ENCODE measurements at places on chromosomes 4 and X.

DNA sequence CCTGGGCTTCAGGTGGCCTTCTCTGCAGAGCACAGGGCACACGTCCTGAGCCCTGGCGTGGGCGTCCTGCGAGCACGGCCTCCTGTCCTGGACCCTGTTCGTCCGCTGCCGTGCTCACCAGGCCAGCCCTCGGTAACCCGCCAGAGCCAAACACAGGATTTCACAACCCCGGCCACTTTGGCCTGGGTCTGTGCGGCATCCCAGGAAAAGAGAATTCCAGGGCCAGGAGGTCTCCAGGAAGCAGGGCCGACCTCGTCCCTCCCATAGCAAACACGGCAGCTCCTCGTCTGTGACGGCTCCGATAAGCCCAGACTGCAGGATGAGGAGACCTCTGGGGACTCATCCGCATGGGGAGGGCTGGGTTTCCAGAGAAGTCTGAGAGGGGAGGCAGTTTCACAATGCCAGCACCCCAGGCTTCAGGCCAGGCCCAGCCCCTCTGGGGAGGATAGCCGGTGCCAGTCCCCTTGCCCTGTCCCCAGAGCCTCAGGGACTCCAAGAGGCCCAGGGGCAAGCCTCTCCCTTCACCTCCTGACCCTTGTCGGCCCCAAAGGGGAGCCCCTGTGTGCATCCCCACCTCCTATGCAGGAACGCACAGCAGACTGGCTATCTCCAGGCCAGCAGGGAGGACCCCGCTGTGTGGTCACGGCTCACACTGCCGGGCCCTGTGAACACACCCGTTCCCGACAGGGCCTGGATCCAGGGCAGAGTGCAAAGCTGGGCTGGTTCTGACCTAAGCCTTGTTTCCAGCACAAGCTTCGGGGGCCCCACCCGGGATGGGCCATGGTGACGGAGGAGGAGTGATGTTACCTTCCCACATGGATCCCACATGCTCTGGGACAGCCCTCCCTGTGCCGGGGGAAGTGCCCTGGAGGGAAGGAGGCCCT is 22.3 kb upstream of the HTRA3 start:
- no peak for DNase-seq

DNA sequence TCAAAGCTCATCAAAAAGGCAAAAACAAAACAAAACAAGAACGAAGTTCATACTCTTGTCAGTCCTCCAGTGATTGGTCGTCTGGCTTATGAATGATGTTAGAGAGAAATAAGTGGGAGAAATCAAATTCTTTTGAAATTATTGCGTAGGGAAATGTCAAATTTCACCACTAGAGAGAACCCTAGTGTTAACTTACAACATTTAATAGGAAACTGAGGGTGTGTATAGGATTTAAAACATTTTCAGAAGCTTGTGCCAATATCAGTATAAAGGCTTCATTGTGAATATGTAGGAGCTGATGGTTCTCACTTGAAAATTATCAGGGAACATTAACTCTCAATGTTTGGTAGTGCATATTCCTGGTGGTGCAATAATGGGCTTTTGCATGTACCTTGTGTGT is 17.4 kb downstream of the ADH6 start:
- DNase-seq: no peak

GRCh38 chr4:79604152-79604551 is 196.1 kb upstream of the GK2 start:
- no peak for DNase-seq

DNA sequence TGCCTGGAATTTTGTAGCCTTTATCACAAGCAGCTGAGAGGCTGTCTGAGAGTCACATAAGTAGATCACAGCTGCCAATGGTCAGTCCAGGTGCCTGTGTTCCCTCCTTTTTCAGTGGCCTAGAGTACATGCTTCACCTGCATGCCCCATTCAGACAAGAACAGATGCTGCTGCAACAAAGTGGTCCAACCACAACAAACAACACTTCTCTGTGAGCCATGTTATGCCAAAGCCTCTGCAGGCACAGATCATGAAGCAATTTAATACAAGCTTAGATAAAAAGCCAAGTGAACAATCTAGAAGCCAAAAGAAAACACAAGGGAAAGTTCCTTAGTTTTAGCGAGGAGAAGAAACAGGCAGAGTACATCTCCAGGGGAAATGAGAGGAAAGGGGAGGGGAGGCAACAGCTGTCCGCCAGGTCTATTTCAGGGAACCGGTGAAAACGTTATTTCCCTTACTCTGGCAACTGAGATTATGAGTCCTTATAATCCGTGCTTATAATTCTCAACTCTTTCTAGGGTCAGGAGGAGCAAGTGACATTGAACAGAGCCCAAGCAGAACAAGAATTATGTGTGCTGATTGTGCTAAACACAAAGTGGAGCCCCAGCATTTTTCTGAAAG is 92.6 kb downstream of the TSPAN5 start:
- DNase-seq: no peak

- no peak for DNase-seq
Measured at GRCh38 chr4:73725510-73725909, 14.9 kb upstream of the CXCL8 start.

DNA sequence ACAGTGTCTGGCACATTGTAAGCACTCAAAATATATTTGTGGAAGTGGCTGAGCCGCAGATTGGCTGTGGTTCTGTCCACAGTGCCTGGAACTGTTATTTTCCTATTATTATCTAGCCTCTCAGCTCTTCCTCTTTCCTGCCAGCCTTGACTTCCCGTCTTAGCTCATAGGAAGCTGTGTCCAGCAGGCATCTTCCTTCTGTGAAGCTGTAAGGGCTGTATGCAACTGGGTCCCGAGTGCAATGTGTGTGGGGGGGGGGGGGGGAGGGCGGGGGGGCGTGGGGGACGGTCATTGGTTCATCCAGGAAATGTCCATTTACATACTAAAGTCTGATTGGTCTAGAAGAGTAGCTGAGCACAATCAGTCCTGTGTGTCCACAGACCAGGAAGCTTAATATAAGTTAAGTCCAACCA is 210.7 kb downstream of the PDGFRA start:
- DNase-seq: no peak

DNA sequence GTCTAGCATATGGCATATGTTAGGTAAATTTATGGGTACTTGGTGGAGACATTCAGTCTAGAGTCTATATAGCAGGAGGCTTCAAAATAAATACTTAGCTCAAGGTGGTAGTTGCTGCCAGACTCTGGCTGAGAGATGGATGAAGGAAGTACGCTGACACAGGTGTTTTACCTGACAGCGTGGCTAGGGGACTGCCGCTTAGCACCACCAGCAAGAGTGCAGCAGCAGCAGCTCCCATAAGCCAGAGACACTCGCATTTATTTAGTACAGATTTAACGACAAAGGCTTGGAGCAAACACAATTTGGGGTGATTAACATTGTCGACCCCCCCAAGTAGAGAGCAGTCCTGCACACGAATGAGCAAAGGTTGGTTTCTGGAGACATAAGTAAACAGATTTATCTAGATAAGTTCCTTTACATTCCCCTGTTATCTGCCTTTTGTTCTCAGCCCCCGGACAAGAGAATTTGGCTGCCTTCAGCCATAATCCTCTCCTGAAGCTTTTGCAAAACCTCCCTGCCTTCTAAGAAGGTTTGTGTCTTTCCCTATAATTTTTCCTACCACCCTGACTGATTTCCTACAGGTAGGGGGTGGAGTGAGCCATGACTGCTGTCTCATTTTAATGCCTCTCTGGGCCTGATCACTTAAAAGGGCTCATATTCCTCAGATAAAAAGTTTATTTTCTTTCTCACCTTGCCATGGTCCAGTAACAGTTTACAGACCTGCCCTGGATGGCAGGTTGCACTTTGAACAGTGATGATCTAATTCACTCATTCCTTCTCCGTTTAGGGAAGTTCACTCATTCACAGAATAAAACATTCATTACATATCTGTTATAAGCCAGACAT is 64.6 kb downstream of the RHOH start:
- no peak for DNase-seq

DNA sequence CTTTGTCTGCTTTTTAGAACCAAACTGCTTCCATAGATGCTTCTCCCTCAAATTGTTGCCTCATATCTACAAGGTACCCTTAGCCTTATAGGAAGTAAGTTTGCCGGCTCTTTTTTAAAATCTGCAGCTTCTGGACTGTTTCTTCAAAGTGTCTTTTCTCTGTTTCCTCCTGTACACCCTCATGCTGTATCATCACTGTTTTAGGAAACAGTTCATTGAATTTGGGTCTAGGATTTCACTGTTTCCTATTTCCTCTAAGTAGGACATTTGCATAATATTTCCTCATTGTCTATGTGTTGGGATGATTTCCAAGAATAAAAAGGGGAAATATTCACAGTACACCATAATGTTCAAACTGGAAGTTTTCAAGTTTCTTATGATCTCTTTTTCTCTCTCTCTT is 43.0 kb downstream of the BANK1 start:
- no peak for DNase-seq

DNA sequence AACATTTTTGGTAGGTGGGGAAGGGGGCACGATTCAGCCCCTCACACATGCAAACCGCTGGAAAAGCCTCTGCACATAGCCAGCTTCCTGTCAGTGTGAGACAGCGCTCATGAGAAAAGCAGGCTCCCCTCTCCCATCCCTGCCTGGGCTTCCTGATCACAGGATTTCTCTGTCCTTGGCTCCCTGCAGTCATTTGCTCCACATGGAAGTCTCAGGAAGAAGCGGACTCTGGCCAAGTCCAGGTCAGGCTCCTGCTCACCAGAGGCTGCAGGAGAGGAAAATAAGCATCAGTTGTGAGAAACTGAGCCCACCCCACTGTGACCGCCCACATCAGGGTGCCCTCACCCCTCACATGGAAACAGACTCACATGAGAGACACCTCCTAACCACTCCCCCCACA is 664.3 kb upstream of the TENM3 start:
- DNase-seq: no peak

DNA sequence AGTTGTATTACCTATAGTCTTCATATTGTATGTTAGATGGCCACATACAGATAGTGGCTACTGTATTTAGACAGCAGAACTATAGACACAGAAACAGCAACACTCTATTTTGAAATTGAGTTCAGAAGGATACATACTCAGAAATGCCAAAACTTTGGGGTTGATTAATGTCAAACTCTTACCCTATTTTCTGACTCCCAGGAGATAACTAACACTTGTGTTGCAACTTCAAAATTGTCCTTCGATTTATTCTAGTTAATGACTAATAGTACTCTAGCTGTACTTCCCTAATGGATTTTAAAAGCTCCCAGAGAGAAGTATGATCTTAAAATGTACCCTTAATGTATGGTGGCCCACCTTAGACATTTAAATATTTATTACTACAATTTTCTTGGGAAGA is 229.9 kb upstream of the UGT8 start:
- no peak for DNase-seq

DNA sequence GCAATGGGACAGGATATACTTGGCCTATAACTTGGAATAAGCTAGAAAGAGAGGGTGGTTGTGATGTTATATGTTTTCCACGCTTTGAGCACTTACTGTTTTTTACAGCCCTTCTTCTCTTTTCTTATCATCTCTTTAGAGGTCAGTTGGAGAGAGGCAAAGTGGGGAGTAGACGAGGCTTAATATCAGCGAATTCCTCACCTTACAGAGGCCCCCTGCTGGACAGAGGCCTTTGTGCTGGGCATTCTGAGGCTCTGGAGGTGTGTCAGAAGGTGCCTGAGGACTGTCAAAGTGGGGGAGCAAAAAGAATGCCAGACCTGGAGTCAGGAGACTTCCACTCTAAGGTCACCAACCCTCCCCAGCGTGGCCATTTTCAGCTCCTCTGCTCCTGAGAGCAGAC is 42.5 kb downstream of the MAMLD1 start:
- no peak for DNase-seq

- no peak for DNase-seq
Measured at GRCh38 chr4:2036866-2037265, 22.3 kb upstream of the NAT8L start.

DNA sequence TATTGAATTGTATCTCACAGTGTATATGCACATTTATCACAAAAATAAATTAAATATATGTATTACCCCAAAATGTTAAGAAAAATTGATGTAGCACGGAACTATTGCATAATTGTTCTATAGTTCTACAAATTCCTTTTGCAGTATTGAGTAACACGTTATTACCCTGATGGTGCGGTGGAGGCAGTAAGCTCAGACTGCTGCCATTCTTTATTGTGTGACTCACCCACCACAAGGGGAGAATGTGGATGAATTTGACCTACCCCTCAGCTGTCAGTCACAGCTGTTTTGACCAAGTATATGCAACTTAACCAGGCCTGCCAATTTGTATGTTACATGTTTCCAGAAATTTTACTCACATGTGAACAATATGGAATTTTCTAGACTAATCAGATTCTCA is 506.6 kb downstream of the SH3BGRL start:
- no peak for DNase-seq

- DNase-seq: no peak
Measured at GRCh38 chrX:63503541-63503940, 152.4 kb upstream of the SPIN4 start.

- no peak for DNase-seq
Measured at GRCh38 chr4:68176904-68177303, 47.2 kb upstream of the TMPRSS11F start.

DNA sequence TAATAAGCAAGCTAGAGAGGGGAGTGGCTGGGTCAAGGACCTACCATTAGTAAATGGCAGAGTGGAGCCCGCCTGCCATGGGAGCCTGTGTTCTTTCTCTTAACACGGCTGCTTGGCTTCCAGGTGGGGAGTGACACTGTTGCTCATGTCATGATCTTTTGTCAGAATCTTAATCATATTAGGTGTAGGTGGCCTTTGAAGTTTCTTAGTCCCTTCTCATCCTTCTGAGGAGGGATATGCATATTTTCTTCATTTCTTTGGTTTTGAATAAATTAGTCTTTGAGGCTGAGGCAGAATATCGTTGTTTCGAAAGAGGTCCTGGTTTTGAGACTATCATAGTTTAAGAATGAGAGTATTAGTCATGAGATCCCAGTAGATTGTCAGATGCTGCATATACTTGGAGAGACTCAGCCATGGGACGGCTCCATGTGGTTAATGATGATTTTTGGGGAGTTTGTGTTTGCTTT is 28.9 kb downstream of the SNX25 start:
- DNase-seq: peak; percentile 50

DNA sequence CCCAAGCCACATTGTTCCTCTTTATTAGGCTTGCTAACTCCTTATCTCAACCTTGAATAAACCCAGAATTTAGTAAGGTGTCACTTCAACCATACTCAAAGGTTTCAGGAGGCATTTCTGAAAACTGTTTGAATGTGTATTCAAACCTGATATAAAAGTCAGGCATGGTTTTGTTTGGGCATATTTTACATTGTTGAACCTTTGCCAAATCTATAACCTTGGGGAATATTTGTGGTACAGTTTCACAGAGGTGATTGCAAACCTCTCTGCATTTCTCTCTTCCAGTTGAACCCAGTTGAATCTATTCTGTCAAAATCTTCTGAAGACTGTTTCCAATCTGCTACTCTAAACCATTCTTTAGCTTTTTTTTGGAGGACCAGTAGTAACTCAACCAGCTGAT is 409.0 kb downstream of the TECRL start:
- no peak for DNase-seq

GRCh38 chr4:167234316-167234881 is at the start of gene SPOCK3:
SPOCK3 (minus strand) TSS chr4:167234494.
- no peak for DNase-seq

GRCh38 chrX:77937291-77937690 is 26.8 kb downstream of the ATP7A start:
- DNase-seq: no peak

Data from BJ (cell line).